Activated T-cell treated with anti-CD3 and anti-CD28 coated beads, Interleukin-2, amount 50 U/mL, for 48 hours (primary cell): ENCODE measurements at places on chromosomes 6 and 20.

- no peak for DNase-seq
Measured at GRCh38 chr6:63352069-63352543, 32.3 kb upstream of the LGSN start.

GRCh38 chr6:140321891-140322290 lies 947.4 kb upstream of the CITED2 start:
- no peak for DNase-seq

GRCh38 chr6:161947371-161947770 lies 673.5 kb upstream of the AGPAT4 start:
- DNase-seq: no peak

GRCh38 chr6:331622-332521 lies 39.6 kb downstream of the DUSP22 start:
- DNase-seq: no peak

DNA sequence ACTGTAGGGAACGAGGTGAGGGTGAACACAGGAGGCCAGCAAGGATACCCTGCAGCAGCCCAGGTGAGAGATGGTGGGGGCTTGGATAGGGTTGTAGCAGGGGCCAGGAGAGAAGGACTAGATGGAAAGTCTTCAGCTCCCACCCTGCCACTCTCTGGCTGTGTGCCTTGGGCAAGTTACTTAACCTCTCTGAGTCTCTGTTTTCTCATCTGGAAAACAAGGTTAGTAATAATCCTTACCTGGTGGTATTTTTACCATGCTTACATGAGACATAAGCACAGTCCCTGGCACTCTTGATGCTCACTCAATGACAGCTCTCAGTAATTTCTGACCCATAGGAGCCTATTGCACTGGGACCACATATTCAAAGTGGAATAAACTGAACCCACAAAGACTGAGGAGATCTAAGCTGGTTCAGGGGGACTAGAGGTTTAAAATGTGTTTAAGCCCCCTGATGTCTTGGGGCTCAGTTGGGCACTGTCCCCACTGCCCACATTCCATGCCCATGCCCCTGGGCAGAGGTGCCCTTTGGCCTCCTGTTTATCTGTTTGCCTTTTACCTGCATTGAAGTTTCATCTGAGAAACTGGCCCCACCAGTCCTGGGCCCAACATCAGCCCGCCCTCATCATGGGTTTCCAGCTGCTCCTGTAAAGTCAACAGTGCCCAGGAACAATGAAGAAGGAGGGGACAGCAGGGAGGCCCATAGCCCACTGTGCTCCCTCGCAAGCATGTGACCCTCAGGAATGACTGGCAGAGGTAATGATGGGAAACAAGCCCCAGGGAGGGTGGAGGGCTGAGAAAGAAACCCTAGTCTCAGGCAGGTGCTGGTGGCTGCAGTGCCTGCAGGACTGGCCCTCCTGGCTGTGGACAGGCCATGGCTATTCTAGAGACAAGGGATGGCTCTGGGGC lies 104.0 kb downstream of the VEGFA start:
- DNase-seq: no peak

DNA sequence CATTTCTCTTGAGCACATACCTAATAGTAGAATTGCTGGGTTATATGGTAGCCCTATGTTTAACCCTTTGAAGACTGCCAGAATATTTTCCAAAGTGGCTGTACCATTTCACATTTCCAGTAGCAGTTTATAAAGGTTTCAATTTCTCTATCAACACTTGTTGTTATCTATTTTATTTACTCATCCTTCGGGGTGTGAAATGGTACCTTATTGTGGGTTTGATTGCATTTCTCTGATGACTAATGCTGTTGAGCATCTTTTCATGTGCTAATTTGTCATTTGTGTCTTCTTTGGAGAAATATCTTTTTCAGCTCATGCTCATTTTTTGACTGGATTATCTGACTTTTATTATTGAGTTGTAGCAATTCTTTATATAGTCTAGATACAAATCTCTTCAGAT lies 5.4 kb downstream of the ENPP4 start:
- DNase-seq: no peak

GRCh38 chr6:27472182-27472616 lies 706 bp downstream of the ZNF184 start:
- peak; percentile 77 for DNase-seq

DNA sequence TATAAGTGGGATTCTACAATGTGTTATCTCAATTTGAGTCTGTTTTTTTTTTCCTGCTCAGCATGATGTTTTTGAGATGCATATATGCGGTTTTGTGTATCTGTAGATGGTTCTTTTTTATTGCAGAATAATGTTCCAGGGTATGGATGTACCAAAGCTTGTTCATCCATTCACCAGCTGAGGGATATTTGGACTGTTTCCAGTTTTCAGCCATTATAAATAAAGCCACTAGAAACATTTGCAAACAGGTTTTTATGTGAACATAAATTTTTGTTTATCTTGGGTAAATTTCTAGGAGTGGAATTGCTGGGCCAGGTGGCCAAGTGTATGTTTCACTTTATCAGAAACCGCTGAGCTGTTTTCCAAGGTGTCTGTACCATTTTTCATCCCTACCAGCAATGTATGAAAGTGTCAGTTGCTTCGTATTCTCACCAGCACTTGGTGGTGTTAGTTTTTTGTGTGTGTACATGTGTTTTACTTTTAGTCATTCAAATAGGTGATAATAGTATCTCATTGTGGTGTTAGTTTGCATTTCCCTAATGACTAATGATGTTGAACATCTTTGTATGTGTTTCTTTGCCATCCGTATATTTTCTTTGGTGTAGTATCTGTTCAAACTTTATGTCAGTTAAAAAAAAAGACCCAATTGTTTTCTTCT lies 124.2 kb downstream of the CEBPB start:
- DNase-seq: no peak

DNA sequence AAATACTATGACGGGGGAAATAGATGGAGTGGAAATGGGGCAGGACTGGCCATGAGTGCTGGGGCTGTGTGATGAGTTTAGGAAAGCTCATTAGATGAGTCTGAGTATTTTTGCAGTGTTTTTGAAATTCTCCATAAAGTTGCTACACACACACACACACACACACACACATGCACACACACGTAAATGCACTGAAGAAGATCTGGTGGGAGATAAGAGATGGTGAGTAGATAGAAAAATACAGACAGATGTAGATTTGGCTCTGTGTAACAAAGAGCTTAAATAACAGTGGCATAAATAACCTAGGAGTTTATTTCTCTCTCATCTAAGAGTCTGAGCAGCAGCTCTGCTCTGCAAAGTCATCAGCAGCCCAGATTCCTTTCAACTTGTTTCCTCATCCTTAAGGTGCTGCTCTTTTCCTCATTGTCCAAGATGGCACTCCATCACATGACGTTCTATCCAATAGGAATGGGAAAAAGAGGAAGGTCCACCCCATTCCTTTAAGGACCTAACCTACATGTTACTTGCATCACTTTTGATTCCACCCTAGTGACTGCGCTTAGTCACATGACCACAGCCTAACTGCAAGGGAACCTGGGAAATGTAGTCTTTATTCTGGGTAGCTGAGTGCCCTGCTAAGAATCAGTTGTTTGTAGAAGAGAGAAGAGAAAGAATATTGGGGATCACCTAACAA lies 76.4 kb downstream of the EYA2 start:
- DNase-seq: no peak
